ENCODE measurements at places on chromosomes 4 and X. TPM values are rescaled to one million over a fixed set of nuclear protein-coding genes. Genes with fewer than 3 reads are reported as not detected.

Gene ITIH6
- not detected for total RNA-seq

Gene SLC4A4
- total RNA-seq, result 1.2 TPM

Gene IL2
- total RNA-seq, result not detected

Gene OPRPN
- total RNA-seq, result not detected

Gene CSN1S1
- total RNA-seq, result not detected

Gene NFXL1
- total RNA-seq, result 7.7 TPM

Gene TRIM61
- not detected for total RNA-seq

Gene GLRA2
- total RNA-seq, result not detected

Gene NRK
- total RNA-seq, result 4.3 TPM

Gene CRLF2
- total RNA-seq, result 0.46 TPM

Gene CT55
- total RNA-seq, result 0.34 TPM

Gene ACOX3
- 13.4 TPM for total RNA-seq

Gene KDR
- total RNA-seq, result 0.48 TPM

Gene LARP1B
- 12.6 TPM for total RNA-seq

Gene MAGEA9B
- not detected for total RNA-seq

DNA sequence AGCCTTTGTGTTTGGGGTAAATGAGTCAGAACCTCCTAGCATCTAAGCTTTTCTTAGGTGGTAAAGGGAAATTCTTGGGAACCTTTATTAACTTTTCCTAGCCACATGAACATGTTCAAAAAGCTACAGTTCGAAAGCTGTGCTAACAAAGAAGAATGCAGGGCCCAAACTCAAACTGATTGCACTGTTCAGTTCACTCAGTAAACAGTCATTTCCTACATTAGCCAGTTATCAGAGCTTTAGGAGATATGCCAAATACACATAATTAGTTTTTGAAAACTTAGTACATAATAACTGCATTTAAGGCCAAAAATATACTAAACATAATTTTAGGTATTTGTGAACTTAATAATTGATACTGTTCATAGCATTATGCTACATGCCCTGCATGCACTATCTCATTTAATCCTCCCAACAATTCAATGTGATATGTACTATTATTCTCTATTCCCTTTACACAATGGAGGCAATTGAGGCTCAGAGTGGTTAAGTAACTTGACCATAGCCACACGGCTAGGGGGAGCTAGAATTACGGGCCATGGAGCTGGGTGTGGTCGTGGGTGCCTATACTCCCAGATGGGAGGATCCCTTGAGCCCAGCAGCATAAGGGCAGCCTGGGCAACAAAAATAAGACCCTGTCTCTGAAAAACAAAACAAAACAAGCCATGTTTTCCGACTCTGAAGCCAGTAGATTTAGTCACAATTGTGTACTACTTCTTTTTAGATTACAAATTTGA lies 43.9 kb upstream of the PDGFRA start:
- no peak for DNase-seq

DNA sequence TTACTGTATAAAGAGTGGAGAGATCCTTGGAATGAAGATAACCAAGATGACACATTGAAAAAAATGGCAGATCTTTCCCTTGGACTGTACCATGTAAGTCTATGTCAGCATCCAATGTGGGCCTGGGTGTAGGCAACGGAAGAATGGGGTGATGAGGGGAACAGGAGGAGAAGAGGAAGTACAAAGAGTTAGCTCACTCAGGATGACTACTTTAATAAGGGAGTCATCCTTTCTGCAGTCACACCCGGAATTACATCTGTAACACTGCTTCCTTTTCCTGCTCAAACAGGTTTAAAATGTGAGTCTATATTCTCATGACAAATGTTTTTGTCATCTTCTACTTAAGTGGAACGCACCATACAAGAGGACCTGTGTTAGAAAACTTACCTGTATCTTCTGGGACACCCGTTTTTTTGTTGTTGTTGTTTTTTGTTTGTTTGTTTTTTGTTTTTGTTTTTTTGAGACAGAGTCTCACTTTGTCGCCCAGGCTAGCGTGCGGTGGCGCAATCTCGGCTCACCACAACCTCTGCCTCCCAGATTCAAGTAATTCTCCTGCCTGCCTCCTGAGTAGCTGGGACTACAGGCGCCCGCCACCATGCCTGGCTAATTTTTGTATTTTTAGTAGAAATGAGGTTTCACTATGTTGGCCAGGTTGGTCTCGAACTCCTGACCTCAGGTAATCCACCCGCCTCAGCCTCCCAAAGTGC lies 18.0 kb downstream of the HPSE start:
- DNase-seq, result no peak

GRCh38 chr4:173878701-173879100 lies 348.7 kb upstream of the HAND2 start:
- DNase-seq, result no peak

- DNase-seq, result no peak
Observed at GRCh38 chrX:125093852-125094251, 225.8 kb upstream of the TEX13C start.

- DNase-seq, result no peak
Observed at GRCh38 chr4:7750972-7751371, 188.7 kb downstream of the AFAP1 start.

- no peak for DNase-seq
Observed at GRCh38 chr4:134740290-134740689, 538.7 kb upstream of the PABPC4L start.

DNA sequence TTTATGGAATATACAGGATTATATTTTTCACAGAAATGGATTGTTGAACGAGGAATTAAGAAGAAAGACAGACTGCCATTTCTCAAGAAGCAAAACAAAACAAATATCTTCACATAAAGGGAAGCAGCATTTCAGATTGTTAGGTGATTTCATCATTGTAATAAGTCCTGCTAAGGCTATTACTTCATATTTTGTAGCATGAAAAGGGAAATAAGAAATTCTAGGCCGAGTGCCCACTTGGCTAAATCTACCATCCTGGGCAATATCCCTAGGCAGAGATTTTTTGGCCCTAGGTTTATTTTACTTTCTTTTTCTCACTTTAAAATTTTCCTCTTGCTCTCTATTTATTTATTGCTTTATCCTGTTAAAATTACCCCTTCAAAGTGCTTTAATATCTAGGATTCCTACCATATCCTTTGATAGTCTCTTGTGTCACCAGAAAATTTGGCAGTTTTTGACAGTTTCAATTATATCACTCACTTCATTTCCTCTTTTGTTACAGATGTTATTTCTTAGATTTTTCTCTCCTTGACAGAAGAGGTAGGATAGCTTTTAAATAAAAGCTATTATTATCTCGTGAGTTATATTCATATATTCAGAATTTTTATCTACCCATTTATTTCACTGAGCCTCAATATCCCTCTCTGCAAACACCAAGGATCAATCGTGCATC lies 142.3 kb downstream of the PDGFC start:
- DNase-seq, result no peak

DNA sequence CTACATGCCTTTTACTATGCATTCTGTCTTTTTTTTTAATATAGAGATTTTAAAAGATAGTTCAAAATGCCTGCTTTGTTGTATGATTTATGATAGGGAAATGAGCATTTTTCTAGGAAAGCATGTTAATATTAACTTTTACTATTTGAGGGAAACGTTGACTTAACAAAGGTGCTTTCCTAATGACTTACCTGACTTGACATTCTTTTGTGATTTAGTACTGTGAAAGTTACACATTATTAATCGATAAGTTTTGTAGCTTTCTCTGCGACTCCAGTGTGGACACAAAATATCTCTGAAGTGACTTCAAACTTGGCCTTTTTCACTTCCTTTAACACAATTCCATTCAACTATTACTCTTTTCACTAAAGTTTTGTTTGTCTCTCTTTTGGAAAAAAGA lies 184.3 kb downstream of the GC start:
- no peak for DNase-seq

- DNase-seq, result no peak
Observed at GRCh38 chr4:143025081-143025704, 159.5 kb upstream of the USP38 start.

DNA sequence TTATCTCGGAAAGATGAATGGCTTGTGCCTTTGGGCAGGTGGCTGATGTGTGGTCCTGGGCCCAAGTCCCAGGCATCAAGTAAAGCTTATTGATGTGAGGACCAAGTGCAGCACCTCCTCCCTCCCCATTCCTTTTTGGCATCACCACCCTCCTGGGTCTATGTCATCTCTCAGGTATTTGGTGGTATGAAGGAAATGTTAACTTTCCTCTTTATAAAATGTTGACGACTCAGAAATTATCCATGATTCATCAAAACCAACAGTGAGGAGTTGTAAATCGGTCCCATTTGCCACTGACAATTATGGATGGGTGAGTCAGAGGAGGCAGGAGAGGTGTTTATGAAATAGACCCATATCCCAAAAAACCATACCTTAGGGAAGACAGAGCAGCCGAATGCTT lies 229.4 kb upstream of the GATB start:
- peak; percentile 73 for DNase-seq

GRCh38 chr4:56197387-56197786 lies 189.9 kb downstream of the AASDH start:
- peak; percentile 11 for DNase-seq

- DNase-seq, result no peak
Observed at GRCh38 chrX:8728932-8729535, 2.9 kb downstream of the ANOS1 start.

DNA sequence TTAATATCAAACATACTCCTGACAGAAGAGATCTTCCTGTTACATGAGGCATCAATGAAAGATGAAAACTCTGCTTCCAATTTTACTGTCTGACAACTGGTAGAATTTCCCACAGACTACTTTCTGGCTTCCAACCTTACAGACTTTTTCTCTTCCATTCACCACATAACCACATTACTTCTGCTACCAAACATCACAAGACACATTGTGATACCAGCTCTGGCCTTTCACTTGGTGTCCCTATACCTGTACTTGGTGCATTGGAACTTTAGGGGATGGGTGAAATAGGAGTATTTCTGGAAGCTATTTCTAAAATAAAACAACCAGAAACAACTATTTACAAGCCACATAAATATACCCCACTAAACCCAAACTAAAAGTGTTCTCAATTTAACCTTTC lies 20.5 kb downstream of the AMTN start:
- DNase-seq, result no peak

- DNase-seq, result no peak
Observed at GRCh38 chr4:48566034-48566384, 76.0 kb downstream of the ZAR1 start.

- DNase-seq, result no peak
Observed at GRCh38 chr4:53767482-53767881, 176.2 kb upstream of the LNX1 start.

- DNase-seq, result no peak
Observed at GRCh38 chr4:112279882-112280315, 5.8 kb downstream of the TIFA start.

DNA sequence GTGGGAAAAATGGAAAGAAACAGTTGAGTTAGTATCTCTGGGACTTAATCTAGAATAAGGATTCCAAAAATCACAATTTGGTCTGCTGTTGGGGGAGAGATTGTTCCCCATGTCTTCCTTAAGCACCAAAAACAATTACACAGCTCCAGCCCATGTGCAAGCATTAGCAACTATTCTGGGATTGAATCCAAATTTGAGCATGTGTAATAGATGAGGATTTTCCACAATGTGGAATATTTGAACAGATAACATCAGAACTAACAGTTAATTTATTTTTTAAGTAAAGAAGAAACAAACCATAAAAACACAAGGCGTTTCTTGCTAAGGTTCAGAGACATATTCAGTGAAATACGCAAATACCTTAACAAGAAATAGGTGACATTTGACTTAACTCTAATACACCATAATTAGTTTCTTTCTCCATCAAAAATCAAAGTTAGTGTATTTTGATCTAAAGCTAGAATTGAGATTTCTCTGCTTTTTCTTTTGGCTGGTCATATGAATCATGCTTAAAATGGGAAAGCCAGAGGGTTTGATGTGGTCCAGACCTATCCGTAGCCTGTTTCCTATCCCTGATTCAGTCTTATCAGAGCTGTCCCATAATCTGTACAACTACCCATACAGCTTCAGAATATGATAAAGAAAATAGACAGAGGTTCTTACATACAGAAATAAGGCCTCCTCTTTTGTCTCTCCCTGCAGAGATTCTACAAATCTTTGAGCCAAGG lies 413.4 kb downstream of the PACRGL start:
- no peak for DNase-seq

GRCh38 chrX:12401252-12401651 lies 263.0 kb downstream of the FRMPD4 start:
- DNase-seq, result no peak

DNA sequence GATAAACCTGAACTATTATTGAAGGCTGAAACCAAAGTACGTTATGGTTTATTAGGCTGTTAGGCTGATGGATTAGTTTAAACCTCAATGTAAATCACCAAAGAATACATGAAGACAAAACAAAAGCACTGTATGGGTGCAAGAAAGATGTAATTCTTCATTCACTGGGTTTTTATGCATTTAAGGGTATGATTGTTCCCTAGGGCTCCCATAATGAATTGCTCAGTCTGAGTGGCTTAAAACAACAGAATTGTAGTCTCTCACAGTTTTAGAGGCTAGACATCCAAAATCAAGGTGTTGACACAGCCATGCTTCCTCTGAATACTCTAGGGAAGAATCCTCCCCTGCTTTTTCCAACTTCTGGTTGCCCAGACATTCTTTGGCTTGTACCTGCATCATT lies 222.8 kb downstream of the TENM3 start:
- DNase-seq, result no peak

- no peak for DNase-seq
Observed at GRCh38 chrX:115425359-115425758, 135.6 kb upstream of the PLS3 start.

DNA sequence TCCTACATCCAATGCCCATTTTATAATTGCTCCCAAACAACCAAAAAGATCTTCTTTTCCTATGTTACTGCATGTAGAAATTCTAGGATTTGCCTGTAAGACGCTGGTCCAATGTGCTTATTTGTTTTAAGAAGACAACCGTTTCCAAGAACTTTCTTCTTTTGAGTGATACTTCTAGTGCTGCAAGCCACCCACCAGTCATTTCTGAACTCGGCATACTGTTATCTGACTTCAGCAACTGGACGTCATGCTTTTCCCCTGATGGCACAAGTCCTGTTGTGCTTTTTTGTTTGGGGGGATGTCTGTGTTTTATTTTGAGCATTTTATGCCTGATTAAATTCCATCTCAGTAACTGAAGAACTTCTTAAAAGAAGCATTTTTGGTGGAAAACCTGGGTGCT lies 16.0 kb upstream of the RAP1GDS1 start:
- no peak for DNase-seq

GRCh38 chr4:28868841-28869240 lies 1851.3 kb upstream of the PCDH7 start:
- DNase-seq, result no peak

- DNase-seq, result no peak
Observed at GRCh38 chr4:126564283-126564854, 1068.4 kb upstream of the INTU start.

DNA sequence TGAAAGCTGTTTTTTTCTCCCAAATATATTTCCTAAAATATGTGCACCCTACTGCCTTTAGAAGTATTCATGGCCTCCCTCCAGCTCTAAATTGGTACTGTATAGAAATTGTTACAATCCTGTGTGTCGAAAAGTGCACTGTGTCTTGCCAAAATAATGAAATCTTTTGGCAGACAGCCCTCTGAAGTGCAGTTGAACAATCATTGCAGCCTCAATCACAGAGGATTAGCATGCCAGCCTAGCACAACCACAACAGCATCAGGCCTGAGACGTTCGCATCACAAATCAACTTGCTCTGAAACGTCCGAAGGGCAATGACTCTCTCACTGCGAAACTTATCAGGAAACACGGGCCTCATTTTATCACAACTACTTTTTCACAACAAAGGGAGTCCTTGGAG lies 99.0 kb downstream of the ANOS1 start:
- no peak for DNase-seq

GRCh38 chrX:134460862-134461220 lies 876 bp downstream of the HPRT1 start:
- DNase-seq, result peak; percentile 2

GRCh38 chrX:9940421-9940820 lies 26.7 kb upstream of the CLDN34 start:
- peak; percentile 79 for DNase-seq

Data from Daoy (cell line).